ENCODE measurements at places on chromosomes 11 and 22.

DNA sequence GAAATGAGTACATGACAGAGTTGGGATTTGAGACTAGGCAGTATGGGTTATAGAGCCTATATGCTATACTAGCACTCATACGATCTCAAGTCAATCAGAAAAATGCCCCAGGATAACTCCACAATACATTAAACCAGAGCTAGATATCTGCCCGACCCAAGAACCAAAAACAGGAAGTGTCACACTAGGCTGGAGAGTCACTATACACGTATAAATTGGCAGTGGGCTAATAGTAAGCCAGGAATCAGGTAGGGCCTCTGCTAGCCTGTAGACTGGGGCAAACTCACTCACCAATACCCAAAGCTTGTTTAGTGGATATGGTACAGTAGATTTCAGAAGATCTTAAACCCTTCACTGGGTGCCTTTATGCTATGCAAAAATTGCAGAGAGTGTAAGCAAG, 16.2 kb upstream of the EIF4G2 start:
- DNase-seq, result no peak

DNA sequence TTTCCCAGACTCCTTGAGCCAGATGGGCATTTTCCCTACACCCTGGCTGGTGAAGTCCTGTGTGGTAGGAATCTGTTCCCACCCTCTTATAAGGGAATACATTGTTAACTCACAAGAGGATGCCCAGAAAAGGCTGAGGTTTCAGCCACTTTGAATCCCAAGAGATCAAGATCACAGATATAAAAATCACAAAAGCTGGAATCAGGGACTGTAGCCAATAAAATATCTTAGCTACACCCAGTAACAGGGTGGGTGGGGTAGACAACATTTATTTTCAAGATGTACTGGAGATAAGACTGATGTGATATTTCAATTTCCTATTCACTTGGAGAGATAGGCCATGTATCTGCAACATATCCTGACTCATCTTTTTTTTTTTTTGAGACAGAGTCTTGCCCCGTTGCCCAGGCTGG, 50.3 kb downstream of the COPB1 start:
- DNase-seq, result no peak

GRCh38 chr22:30206944-30207343, 39.6 kb downstream of the LIF start:
- no peak for DNase-seq

DNA sequence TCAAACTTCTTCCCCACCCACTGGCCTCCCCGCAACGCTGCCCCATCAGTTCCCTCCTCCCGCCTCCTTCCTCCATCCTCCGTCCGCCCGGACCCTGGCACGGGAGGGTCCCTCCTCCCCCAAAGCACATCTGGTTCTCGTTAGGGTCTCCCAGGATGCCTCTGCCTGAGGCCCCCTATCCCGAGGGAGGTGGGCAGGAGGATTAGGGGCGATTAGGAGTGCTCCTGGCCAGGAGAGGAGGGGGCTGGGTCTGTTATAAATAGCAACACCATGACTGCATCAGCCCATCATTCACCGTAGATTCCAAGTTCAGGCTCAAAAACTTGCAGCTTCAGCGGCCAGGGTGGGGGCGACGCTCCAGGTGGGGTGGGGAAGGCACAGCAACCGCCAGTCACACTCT, 10.4 kb downstream of the MYRF start:
- DNase-seq, result no peak

DNA sequence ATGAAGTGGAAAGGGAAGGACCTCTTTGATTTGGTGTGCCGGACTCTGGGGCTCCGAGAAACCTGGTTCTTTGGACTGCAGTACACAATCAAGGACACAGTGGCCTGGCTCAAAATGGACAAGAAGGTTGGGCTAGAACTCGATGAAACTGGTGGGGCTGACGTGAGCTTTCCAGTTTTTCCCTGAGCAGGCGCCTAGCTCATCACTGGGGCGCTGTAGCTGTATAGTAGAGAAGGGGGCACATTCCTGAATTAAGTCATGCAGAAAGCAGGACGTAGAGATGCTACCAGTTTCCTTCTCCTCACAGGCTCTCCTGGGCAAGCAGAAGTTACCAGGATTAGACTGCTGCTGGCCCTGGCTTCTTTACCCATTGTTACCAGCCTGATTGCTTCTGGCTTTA, 33.3 kb downstream of the NF2 start:
- DNase-seq, result no peak

- DNase-seq, result peak; percentile 53
Observed at GRCh38 chr22:36258701-36259614, 6.0 kb downstream of the APOL1 start.

GRCh38 chr11:19878520-19878919, 165.9 kb downstream of the NAV2 start:
- no peak for DNase-seq

GRCh38 chr11:10878408-10879214, 20.8 kb upstream of the ZBED5 start:
- peak; percentile 85 for DNase-seq

DNA sequence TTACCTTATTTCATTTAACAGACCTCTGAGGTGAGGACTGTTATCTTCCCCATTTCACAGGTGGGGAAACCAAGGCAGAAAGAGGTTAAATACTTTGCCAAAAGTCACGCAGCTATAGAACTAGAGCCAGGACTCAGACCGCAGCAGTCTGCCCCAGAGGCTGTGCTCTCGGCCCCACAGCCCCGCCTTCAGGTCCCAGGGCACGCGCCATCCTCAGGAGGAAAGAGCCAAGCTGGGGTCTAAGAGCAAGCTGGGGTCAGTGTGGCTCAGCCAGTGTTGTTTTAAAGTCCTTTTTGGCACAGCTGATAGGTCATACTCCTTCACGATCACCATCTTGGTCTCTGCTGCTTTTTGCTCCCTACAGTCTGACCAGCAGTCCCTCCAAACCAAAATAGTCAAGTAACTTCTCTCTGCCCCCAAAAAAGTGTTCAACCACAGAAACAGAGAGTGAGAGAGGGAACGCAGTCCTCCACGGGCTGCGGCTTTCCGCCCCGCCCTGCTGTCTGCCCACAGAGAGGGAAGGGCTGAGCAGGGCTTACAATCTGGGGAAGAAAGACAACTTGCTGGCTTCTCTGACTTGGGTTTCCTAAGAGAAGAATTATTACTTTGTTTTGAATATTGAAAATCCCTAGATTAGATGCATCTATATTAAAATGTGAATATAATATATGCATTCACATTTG, 137.2 kb upstream of the OPCML start:
- no peak for DNase-seq

DNA sequence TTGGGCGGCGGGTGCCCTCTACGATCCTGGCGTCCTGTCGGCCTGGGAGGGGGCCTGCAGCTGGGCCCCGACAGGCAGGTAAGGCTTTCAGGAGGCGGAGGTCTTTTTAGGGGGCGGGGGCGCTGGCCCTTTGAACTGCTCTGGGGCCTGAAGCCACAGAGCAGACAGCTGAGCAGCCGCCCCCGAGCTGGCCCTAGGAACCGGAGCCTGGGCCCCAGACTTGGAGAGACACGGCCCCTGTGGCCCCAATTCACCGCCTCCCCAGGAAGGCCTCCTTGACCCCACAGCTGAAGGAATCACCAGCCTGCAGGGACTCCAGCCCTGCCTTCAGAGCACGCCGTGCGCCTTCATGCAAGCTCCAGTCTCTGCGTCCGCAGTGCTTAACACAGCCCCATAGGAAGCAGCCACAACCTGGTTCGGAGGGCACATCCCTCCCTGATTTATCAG, 618 bp upstream of the CERK start:
- DNase-seq, result no peak

GRCh38 chr11:61580271-61580888, 496 bp downstream of the SYT7 start:
- no peak for DNase-seq

GRCh38 chr11:7307836-7308235, 56.1 kb downstream of the SYT9 start:
- no peak for DNase-seq

DNA sequence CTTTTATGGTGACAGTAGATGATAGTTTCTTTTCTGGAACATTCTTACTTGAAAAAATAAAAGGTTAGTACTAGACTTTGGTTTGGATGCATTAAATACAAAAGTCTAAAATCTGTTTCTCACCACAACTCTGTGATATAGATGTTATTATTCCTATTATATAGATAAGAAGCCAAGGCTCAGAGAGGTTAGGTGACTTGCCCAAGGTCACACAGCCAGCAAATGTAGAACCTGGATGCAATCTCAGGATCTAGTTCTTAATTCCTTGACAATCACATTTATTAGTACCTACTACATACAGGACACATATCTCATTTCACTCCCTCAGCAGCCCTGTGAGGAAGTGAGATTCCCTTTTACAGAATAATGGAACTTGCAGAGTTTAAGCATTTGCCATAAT, 26.3 kb upstream of the SMCO4 start:
- DNase-seq, result no peak

DNA sequence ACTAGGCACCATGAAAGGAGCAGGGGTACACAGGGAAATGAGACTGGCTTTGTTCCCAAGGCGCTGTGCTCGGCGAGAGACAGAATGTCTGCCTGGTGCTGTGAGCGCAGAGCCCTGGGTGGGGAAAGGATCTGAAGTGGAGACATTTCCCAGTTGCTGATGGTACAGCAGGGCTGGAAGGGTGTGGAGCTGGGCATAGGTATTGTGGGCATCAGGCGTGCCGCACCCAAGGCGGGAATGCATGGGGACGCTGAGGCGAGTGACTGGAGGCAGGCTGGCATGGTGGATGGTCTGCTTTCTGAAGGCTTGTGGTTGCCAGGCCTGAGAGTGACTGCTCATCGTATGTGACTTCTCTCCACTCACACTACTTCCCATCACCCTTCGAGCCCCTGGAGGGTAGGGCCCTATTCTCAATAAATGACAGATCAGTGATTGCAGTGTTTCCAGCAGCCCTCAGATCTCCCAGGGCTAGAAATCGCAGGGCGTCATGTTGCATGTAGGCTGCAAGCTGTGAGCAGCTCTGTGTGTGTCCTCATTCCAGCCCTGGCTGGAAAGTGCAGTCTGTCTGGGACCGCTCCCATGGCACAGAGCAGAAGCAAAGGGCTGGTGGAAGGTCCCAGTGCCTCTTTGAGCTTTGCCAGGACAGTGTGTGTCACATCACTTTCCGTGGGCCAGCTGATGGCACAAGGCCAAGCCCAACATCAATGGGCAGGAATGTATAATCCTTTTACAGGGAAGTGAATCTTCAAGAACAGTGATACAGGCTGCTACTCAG, 67.7 kb downstream of the TBC1D22A start:
- no peak for DNase-seq

DNA sequence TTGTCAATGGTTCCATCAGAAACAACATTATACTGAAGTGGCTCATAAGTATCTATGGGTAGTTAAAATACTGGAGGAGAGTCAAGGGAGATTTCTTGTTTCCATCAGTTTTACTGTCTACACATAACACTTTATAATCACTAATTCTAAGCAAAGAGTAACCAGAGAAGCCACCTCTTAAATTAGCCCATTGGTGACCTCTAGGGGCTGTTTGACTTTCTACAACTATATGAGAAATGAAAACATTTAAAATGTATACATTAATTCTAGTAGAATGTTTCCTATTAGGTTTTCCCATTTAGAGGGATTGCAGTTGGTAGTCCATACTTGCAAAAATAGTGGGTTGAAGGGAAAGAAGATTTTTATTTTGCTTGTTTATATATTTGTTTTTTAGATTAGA, 504.3 kb downstream of the FAM181B start:
- DNase-seq, result peak; percentile 17

GRCh38 chr11:18365741-18366140, 28.6 kb upstream of the LDHA start:
- DNase-seq, result peak; percentile 22

- DNase-seq, result no peak
Observed at GRCh38 chr11:62145261-62145871, 21.6 kb downstream of the INCENP start.

- DNase-seq, result no peak
Observed at GRCh38 chr11:68832476-68833181, 9.1 kb downstream of the CPT1A start.

- DNase-seq, result no peak
Observed at GRCh38 chr11:589798-590197, 13.5 kb downstream of the PHRF1 start.

DNA sequence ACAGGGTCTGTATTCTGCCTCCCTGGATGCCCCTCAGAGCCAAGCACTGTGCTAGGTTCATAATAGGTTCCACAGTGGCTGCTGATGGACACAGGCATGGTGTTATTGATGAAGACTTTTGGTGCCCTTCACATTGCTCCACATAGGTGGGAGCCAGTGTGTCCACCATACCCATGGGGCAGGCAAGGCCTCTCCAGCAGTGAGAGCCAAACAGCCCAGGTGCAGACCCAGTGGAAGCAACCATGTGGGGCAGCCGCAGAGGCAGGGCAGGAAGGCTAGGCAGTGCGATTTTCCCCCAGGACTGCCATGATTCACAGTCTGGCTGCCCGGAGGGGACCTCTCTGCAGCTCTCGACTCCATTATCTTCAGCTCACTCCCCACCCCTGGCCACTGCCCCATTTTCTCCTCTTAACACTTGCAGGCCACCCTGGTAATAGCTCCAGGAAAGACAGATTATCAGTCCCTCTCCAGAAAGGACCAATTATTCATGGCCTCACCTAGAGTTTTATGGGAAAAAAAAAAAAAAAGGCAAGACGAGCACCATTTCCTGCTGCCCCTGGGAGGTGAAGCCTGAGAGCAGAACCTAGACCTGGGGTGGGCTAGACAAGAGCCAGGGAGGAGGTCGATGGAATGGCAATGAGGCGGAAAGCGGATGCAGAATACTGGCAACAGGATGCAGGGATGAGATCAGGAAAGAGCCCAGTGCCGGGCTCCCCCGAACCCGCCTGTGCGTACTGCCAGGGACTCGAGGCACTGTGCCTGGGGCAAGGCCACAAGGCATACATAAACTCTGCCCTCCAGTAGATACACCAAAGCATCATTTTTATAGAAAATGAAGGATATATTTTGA, 343.0 kb upstream of the NCAM1 start:
- no peak for DNase-seq

GRCh38 chr22:33018232-33018864, 39.8 kb downstream of the SYN3 start:
- DNase-seq, result peak; percentile 25

DNA sequence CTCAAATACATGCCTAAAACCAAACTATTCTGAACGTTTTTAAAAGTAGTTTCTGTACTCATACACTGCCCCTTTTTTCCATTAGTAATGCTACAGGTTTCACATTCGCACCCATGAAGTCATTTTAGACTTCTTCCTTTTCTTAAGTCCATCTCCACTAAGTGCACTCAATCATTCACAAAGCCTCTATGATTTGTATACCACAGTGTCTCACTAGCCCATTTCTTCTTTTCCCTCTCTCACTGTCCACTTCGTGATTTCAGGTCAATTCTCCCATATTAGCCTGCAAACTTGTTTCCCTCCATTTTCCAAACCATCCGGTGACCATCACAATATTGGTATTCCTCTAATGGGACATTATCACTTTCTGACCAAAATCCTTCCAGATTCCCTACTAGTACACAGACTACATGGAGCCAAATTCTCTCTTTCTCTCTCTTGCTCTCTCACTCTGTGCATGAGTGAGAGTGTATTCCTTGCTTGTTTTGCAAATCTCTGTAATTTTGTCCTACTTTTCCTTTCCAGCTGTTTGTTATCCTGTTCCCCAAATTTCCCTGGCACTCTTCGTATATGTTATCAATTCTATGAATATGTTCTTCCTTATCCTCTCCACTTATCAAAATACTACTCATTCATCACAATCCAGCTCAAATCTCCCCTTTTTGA, 3.4 kb upstream of the ZC3H12C start:
- no peak for DNase-seq

Measured in erythroblast (primary cell).